AG08395 (cell line): ENCODE measurements at places on chromosomes 2 and 18.

DNA sequence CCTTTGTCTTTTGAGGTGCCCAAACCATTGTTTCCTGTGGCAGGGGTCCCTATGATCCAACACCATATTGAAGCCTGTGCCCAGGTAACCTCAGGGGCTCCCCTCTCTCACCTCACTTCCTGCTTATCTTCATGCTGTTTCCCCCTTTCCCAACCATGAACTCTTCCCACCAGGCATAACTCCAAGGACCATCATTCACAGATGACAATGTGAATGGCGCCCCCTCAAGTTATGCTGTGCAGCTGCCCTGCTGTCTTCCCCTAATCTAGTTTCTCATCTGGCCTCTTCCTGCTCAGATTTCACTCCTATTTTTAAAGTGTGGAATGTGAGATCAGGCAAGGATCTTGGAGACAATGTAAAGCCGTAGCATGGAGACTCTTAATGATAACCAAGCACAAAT lies 1.4 kb downstream of the GMPPA start:
- DNase-seq = no peak

DNA sequence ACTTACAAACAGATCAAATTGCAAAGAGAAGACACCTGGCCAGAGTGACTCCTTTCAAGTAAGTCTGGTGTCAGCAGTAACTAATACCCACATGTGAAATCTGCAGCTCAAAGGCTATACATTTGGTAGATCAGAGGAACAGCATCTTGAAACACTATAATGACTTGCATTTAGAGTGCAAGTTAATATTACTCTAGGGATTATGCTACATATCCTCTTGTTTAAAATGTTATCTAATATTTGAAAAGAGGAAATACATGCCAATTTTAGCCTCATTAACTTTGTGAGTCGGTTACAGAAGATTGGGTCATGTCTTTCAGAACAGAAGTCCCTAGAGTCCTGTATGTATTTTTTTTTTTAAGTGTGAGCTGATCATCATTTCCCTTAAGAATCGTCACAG lies 15.2 kb downstream of the LANCL1 start:
- no peak for DNase-seq

GRCh38 chr18:76953583-76954233 lies 131.4 kb downstream of the ZNF236 start:
- DNase-seq = no peak

DNA sequence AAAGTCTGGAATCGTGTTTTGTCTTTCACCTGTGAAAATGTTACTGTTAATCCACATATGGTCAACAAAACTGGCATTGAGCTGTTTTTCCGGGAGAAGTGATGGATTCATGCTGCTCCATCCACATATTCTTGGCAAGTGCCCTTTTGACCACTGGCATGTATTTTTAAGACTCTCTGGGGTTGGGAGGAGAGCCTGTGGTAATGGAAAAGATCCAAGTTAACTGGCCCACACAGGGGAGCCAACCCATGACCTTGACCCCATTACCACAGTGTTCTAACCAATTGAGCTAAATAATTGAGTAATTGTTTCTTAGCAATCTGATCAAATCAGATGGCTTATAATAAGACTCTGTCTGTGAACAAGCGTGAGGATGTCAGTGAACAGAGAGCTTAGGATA lies 296.2 kb upstream of the NRP2 start:
- peak; percentile 28 for DNase-seq

DNA sequence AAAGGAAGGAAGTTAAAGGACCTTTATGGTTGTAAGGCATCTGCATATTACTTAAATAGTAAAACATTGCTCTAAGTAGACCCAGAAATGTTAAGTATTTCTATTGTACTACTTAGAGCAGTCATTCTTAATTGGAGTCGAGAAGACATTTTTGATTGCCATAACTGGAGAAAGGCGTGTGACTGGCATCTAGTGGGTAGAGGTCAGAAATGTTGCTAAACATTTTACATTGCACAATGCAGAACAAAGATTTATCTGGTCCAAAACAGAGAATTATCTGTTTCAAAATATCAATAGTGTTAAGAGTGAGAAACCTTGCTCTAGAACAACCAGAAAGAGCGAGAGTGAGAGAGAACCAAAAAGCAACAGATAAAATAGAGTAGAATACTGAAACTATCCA lies 23.3 kb upstream of the ROCK1 start:
- DNase-seq = peak; percentile 19

DNA sequence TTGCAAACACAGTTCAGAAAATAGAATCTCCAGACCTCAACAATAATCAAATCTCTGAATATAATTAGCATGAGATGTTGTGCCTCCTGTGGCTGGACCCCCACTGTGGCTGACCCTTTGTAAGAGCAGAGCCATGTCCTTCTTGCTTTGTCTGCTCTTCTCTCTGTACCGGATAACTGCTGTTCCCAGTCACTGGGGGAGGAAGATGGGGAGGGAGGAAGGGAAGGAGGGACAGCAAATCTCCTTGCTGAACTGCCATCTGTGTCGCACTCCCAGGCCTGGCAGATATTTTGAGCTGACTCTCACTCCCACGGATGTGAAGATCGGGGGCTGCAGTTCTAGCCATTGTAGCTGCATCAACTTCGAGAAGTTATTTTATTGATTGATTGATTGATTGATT lies 319.0 kb upstream of the CXCR4 start:
- DNase-seq = no peak

DNA sequence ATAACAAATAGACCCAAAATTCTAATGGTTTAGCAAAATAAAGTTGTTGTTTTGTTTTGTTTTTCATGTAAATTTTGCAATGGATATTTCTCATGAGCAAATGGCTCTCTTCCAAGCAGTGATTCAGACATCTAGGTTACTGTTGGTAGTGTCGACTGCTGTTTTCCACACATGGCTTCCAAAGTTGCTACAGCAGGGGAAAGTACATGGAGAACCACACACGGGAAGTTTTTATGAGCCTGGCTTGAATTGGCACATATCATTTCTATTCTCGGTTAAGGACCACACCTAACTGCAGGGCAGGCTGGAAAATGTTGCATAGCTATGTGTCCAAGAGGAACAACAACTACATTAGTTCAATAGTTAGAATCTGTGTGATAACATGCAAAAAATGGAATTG lies 262.1 kb downstream of the GALNT13 start:
- peak; percentile 38 for DNase-seq

GRCh38 chr18:2954869-2955645 lies 57.9 kb downstream of the LPIN2 start:
- no peak for DNase-seq

DNA sequence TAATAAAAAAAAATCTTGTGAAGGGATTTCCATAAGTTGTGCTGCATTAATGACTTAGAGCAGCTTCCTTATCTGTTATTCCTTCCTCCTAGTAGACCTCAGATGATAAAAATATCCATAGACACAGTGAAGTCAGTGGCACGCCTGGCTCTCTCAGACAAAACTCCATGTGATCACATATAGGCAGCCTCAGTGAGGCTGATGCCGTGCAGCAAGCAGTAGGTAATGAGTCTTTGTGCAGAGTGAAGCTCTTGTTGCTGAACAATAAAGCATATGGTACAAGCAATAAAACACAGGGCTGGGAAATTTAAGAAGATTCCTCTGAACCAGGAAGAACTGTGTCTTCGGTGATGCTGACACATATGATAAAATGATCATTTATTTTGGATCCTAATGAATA lies 102.7 kb downstream of the CSRNP3 start:
- no peak for DNase-seq

DNA sequence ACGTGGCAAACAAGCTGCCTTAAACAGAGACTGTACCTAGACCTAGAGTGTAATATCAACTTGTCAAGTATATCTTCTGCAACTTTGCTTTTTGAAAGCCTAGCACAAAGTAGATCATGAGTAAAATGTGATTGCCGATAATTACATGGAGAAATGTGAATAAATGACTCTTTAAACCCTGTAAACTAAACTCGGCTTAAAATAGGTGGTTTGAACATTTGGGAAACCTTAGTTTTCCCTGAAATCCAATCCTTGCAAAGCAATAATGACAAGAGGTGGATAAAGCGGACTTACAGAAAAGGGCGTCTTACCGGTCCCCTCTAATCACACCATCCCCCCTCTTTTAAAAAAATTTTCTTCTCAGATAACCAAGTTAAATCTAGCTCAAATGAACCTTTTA lies 549 bp upstream of the PSMD14 start:
- DNase-seq = no peak

DNA sequence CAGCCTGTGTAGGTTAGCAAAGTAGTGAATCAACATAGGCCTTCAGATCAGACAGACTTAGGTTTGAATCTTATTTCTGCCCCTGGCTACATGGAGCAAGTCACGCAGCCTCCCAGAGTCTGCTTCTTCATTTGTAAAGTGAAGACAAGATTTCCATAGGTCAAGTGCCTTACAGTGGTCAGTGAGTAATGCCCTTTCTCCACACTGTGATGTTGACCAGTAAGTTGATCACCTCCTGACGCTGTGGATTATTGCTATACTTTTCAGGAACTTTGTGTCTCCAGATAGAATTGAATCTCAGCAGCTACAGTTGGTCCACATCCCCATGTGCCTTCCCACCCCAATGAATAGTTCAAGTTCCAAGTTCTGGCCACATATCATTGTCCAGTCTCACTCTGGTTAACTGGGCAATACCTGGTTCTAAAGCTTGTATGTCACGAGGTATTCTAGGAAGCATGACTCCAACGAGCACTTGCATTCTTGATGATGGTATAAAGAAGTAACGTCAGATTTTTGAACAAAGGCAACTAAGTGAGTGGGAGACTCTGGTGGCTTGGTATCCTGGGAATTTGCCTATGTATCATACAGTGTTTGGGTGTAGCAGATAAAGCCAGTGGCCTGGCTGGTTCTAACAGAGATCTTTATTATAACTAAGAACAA lies 2.1 kb upstream of the CLIP4 start:
- DNase-seq = no peak

- DNase-seq = peak; percentile 44
Observed at GRCh38 chr2:239092571-239093294, 244.8 kb downstream of the TWIST2 start.

DNA sequence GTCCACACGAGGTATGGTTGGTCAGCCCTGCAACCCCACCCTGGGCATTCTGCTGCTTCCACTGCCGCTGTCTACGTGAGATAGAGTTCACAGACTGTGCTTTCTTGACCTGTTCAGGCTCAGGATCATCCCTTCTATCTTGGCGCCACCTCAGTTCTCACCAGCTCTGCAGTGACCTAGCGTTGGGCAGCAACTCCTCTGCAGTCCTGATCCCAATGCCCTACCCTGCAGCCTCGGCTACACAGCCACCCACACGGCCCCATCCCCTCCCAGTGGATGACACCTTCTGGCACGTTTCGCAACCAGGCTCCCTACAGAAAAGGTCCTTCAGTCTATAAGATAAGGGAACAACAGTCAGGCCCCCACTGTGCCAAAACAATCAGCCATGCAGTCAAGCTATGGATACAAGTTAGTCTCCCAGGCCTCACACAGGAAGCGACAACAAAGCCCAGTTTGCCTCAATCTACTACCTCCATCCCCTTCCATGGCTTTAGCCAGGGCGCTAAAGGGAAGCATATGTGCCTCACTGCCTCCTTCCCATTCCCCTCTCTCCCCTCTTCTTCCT lies 317.9 kb upstream of the PKDCC start:
- DNase-seq = no peak

GRCh38 chr2:109166811-109167210 lies 37.8 kb downstream of the SH3RF3 start:
- DNase-seq = peak; percentile 37

DNA sequence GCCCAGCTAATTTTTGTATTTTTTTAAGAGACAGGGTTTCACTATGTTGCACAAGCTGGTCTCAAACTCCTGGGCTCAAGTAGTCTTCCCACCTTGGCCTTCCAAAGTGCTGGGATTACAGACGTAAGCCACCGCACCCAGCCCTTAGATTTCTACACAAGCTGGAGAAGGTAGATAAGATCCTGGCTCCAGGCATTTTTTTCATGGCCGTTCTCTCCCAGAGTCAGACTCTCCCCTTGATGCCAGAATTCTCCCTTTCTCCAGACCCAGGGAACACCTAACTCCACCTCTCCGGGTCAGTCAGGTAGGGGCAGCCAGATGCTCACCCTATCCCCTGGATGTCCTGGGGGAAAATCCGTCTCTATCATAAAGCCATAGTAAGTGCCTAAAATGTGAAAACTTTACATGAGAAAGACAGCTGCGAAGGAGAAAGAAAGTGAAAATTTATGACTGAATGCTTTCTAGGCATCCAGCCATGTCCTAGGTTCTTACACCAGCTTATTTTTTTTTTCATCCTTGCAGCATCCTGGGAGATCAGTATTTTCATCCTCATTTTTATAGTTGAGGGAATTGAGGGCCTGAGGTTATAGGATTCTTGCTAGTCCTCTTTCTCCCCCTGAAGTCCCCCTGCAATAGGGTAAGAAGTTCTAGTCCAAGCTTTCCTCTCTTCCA lies 16.3 kb downstream of the SIX3 start:
- DNase-seq = no peak

- peak; percentile 19 for DNase-seq
Observed at GRCh38 chr2:39107156-39107555, 13.7 kb downstream of the SOS1 start.

GRCh38 chr2:135708159-135708558 lies 33.5 kb upstream of the UBXN4 start:
- no peak for DNase-seq

DNA sequence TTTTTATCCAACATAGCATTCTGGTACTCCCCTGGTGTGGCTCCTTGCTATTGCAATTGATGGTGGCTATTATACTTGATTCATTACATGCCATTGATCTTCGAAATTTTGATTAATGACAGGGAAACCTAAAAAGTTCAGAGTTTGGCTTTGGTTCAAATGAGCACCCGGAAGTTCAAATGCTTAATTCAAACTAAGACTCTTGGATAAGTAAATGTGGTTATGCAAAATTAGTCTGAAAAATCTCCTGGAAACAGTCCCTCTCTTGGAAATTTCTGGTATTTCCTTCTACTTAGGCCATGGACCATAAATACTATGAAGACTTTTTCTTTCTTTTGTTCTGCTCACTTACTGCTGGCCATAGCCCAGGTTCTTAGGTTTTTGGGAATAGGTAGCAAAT lies 65.3 kb upstream of the SMIM21 start:
- DNase-seq = peak; percentile 30

GRCh38 chr2:43538034-43538670 lies 57.7 kb downstream of the THADA start:
- peak; percentile 6 for DNase-seq

- DNase-seq = no peak
Observed at GRCh38 chr18:35695803-35696202, 114.3 kb downstream of the GALNT1 start.

DNA sequence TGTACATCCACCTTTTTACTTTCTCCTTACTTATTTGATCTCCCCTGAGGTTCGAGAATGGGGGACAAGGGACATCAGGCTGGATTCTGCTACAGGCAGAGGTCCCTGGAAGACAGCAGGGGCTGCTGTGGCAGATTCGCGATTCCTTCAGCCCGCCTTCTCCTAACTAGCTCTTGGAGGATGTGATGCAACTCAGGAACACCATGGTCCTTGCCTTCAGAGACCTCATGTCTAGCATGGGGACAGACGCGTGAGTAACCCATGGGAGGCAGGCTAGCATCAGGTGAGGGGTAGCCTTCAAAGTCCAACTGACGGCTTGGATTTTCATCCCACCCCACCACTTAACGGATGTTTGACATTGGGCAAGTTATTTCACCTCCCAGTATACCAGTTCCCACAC lies 869 bp upstream of the TCF23 start:
- no peak for DNase-seq
